CD4-positive, alpha-beta memory T cell (primary cell): ENCODE measurements at places on chromosomes 2 and 18. TPM values are rescaled to one million over a fixed set of nuclear protein-coding genes. Genes with fewer than 3 reads are reported as not detected.

Gene TMEM200C
- not detected for total RNA-seq

GRCh38 chr18:57728941-57729511, 74.1 kb downstream of the ATP8B1 start:
- no peak for DNase-seq

- DNase-seq = no peak
Measured at GRCh38 chr2:10239561-10239967, 63.1 kb upstream of the HPCAL1 start.

Gene TRIM43
- not detected for total RNA-seq

DNA sequence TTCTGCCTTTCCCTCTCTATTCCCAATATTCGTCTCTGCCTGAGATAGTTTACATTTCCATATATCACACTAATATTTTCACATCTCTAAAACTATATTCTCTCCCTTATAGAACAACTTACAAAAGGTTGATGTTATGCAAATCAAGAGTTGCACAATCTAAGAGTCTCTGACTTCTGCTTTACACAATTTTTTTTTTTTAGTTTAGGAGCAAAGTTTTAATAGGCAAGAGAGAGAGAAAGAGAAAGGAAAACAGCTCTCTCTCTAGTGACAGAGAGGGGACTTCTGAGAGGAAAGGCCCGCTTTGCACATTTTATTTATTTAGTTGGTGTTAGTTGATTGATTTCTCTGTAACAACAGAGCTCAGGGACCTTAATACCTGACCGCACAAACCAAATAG, 380.2 kb downstream of the TXNL1 start:
- DNase-seq = no peak

Gene STON1
- total RNA-seq = 3.1 TPM

- no peak for DNase-seq
Measured at GRCh38 chr18:25875551-25876240, 214.7 kb downstream of the SS18 start.

- no peak for DNase-seq
Measured at GRCh38 chr2:20698916-20699613, 32.1 kb downstream of the GDF7 start.

DNA sequence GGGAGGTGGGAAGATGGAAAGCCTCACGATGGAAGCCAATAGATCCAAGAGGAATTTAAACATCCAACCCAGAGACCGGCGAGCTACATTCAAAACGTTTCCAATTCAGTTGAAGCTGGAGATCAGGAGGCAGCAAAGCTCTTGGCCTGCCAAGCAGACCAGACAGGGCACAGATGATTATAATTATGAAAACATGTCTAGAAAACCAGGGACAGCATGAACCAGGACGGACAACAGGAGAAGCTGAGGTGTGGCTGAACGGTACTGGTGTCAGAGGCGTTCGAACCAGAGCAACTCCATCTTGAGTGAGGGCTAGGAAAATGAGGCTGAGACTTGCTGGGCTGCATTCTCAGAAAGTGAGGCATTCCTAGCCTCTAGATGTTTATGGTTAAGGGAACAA, 102.2 kb upstream of the CCDC150 start:
- no peak for DNase-seq

- DNase-seq = no peak
Measured at GRCh38 chr2:214019973-214020345, 390.9 kb upstream of the VWC2L start.

DNA sequence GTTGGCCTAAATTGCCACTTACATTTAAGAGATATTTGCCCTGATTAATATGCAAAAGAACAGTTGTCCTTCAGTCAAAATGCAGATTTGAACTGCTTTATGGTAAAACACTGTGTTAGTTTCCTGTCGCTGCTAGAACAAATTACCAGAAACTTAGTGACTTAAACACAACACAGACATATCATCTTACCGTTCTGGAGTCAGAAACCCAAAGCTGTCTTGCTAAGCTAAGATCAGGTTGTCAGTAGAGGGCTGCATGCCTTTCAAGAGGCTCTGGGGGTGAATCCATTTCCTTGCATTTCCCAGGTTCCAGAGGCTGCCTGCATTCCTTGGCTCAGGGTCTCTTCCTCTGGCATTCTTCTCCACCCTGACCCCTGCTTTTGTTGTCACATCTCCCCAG, 149.5 kb downstream of the FAM161A start:
- DNase-seq = no peak

DNA sequence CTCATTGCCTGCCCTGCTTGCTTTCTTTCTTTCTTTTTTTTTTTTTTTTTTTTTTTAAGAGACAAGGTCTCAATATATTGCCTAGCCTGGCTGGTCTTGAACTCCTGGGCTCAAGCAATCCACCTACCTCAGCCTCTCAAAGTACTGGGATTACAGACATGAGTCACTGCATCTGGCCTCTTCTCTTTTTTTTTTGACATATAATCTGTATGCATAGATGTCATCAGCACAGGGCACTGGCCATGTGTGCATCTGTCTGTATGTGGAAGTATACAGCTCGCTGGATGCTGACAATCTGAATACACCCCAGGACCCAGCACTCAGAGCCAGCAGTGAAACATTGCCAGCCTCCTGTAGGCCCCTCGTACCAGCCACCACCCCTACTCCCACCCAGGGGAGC, 49.5 kb downstream of the TFCP2L1 start:
- DNase-seq = no peak

Gene HTRA2
- total RNA-seq = 39.8 TPM

DNA sequence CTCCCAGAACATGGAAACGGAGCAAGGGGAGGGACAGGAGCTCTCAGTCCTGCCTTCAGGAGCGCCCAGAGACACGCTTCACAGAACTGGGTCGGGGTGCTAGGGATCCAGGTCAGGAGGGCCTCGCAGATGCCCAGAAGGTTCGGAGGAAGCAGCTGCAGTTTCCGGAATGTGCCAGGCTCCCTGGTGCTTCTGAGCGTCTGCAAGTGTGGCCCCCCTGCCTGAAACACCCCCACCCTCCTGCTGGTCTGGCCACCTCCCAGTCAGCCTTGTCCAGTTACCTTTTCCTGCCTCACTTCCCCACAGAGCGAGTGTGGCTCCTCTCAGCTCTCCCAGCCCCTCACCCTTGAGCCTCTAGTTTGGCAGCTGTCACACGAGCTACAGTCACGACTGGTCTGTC, 88.3 kb upstream of the TAF1B start:
- no peak for DNase-seq

Gene LCT
- total RNA-seq = 0.06 TPM

DNA sequence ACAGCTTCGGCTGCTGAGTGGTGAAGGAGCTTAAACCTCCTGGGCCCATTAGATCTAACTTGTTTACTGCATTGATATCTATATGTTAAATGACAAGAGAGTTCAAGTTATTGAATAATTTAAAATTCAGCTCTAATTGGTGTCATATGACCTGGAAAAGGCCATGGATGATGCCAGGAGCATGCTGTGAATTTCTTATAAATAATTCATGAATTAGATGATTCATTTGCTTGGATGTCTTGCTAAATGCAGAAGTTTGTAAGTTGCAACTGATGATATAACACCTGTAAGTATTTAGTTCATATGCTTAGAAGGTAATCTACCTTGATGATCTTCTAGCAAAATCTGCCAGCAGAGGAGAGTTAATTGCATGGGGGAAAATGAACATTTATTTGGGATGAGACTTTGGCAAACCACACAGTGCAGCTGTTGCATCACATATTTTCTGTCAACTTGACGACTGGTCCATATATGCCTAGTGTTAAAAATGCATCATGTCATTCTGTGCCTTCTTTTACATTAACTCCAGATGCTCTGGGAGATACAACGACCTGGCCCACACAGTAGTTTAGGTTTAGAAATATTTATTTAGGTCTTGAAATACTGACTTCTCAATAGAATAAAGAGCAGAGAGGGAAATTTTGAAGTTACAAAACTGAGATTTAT, 226.3 kb downstream of the KIAA1328 start:
- DNase-seq = no peak

DNA sequence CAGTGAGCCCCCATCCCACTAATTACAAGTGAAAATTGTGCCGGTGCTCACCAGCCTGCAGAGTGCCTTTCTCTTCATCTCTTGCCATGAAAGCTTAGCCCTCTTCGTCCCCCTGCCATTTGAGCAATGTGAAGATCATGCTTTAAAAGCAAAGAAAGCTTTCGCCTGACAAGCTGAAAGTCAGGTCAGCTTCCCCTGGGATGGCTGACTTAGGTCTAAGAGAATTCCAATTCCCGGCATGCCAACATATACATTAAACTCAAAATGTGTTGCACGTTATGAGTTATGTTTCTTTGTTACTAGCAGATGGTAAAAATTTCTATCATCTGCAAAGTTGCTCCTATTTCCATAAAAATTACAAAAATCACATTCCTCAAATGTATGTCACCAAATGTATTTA, 129.8 kb downstream of the AFF3 start:
- DNase-seq = no peak
